ENCODE measurements at places on chromosomes 11 and 22.

GRCh38 chr11:111967649-111968048, 30.5 kb downstream of the DIXDC1 start:
- no peak for DNase-seq

GRCh38 chr11:64498136-64498535, 92.9 kb upstream of the SLC22A12 start:
- no peak for DNase-seq

DNA sequence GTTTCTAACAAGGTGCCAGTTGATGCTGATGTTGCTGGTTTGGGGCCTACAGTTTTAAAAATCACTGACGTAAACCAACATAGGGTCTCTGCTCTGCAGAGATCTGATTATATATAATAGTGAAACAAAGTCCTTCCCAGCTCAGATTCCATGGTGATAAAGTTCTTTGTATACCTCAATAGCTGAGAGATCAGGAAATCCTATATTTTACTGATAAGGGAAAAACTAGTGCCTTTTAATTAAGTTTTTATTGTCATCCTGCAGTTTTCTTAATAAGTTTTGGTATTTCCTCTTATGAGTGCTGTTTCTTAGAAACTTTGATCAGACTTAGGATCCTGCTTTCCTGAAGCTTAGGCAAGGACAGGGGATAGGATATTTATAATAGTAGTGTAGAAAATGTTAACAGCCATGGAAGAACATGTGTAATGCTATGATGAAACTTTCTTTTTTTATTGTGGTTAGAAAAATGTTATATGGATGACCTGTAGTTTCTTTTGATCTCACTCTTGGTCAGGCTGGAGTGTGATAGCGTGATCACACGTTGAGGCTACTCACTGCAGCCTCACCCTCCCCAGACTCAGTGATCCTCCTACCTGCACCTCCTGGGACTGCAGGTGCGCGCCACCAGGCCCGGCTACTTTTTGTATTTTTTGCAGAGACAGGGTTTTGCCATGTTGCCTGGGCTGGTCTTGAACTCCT, 14.1 kb downstream of the CAPRIN1 start:
- no peak for DNase-seq

GRCh38 chr11:77422687-77423086, 51.2 kb downstream of the PAK1 start:
- DNase-seq, result no peak

GRCh38 chr11:120612513-120613263, 101.1 kb downstream of the GRIK4 start:
- DNase-seq, result no peak

DNA sequence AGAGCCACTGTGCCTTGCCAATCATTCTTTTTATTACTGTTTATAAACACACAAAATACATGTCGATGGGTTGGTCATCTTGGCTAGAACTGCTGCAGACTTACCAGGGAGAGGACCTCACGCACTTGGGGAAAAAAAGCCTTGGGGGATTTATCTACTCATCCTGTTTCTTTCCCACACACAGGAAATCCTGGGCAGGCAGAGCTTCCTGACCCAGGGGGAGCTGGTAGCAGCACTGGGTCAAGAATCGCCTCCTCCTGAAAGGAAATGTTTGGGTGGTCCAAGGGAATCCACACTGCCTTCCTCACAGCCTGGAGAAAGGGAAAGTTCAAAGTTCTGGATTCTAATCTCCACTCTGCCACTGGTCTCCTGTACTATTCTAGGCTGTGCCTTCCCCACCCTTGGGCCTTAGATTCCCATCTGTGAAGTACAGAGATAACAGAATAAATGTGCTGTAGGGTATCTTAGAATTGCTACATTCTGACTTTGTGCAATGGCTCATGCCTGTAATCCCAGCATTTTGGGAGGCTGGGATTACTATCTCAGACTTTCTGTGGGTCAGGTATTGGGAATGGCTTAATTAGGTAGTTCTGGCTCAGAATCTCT, 31.2 kb upstream of the SMTN start:
- no peak for DNase-seq

DNA sequence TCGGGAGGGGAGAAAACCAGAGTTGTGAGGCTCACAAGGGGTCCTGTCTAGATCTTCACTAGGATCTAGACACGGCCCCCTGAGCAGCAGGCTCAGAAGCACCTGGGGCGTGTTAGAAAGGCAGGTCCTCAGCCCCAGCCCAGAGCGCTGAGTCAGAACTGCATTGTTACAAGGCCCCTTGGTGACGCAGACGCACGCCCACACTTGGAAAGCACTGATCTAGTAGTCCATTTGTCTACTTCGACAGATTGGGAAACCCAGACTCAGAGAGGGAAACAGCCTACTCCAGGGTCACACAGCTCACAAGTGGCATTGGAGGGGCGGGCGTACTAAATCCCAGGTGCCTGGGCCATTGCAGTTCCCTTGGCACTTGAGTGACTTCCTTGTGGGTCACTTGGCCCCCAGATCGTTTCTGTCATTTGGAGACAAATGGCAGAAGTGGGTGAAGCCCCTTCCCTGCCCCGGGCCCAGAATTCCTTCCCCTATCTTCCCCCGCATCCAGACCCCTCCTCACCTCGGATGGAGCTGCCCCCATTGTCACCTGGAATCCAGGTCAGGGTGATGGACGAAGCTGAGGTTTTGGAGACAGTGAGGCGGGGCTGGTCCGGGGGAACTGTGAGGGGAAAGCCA, 110.8 kb downstream of the CEP164 start:
- DNase-seq, result no peak

GRCh38 chr22:31144223-31144622, 3.9 kb upstream of the PLA2G3 start:
- no peak for DNase-seq

DNA sequence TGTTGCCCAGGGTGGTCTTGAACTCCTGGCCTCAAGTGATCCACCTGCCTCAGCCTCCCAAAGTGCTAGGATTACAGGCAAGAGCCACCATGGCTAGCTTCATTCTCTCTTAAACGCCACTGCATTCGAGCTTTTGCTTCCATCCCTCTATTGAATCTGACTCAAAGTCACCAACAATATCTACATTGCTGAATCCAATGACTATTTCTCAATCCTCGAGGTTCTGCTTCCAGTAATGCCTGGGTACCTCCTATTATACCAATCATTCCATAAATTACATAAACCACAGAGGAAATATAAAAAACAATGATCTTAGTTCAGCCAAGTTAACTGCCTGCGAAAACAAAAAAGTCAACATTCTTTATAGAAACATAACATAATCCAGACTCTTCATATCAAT, 11.9 kb upstream of the NXF1 start:
- DNase-seq, result no peak

GRCh38 chr11:133082453-133082781, 449.9 kb downstream of the OPCML start:
- DNase-seq, result no peak

DNA sequence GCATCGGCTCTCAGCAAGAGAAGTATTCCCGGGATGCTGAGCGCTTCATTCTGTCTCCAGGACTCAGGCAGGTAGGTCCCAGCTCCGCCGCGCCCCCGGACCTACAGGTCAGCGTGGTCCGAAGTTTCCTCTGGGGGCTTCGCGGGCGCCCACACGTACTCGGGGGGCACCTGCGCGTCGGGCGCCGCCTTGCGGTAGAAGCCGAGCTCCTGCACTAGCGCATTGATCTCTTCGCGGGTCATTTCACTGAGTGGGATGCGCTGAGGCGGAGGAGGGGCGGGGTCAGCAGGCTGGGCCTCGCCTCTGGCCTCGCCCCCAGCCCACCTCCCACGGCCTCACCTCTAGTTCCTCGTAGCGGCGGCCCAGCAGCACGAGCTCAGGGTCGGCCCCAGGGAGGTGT, 2.5 kb downstream of the SELENOM start:
- DNase-seq, result no peak

DNA sequence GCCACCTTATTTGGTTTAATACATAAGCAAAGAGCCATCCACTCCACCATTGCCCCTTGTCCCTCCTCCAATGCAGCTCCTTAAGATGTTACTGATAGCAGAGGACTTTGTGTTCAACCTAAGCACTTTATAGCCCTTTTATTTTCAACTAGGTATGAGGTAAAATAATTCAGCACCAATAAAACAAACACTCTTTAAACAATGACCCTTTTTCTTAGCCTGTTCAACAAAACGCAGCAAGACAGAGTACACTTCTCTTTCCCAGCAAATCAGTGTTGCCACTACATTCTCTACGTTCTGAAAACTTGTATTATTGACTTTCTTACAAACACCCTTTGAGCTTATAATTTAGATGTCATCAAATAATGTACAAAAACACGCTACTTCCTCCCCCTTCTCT, 104.0 kb upstream of the IGLL5 start:
- DNase-seq, result no peak

DNA sequence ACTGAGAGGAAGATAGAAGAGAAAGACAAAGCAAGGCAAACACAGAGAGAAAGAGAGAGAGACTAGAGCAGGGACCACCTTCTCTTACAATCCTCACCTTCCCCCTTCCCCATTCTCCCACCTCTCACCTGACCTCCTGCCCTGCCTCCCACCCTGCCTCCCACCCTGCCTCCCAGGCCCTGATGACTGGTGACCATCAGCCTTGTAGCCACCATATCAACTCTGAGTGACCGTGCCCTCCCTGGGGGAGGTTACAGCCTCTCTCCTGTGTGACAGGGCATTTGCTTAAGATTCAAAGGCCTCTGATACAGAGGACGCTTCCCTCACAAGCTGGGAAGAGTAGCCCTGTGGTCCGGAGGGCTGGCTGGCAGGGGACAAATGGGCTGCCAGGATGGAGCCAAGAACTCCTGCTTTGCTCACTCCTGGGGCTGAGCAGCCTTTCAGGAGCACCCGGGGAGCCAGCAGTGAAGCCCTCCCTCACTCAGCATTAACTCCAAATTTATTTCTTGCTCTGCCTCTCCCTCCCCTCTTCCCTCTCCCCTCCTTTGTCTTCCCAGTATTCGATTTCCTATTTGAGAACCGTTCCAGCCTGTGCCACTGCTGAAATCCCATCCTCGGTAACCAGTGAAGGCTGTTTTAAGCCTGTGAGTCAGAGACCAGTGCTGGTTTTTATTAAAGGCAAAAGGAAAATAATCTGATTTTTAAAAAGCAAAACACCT, 125.2 kb upstream of the SYT13 start:
- no peak for DNase-seq

GRCh38 chr11:43674560-43674959, 6.0 kb upstream of the HSD17B12 start:
- DNase-seq, result no peak

DNA sequence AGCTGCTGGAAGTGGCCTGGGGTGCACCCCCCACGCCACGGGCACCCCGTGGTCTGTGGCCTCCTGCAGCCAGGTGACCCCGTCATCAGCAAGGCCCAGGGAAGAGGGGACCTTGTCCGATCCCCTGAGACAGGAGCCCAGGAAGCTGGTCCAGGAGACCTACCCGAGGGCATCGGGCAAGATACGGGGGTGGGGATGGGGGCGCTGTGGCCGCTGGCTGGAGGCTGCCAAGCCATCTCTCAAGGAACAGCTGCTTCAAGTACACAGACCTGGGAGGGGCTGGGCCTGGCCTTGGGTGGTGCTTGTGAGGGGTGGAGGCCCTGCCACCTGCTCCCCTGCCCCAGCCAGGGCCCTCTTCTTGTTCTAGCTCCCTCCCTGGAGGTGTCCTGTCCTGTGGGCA, 1272.1 kb downstream of the BRD1 start:
- no peak for DNase-seq

- no peak for DNase-seq
These were observed 33.7 kb downstream of the EXPH5 start for GRCh38 chr11:108559904-108560303.

DNA sequence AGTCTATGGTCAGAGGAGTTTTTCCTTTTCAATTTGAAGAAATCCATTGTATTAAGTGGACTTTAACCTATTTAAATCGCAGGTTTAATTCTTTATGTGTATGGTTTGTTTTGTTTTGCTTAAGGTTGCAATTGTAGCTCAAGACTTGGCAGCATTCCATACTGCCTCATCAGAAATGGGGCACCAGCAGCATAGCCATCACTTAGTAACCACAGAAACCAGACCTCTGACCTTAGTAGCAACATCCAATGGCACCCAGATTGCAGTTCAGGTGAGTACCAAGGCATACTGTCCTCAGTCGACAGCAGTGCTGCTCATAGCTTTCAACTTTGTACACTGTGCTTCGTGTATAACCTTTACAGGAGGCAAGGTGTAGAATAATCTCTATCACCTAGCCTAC, 48.4 kb upstream of the WEE1 start:
- DNase-seq, result no peak

GRCh38 chr22:39528080-39528661, 4.4 kb downstream of the RPS19BP1 start:
- DNase-seq, result no peak

GRCh38 chr22:39722032-39722325, 151.4 kb downstream of the CACNA1I start:
- no peak for DNase-seq

DNA sequence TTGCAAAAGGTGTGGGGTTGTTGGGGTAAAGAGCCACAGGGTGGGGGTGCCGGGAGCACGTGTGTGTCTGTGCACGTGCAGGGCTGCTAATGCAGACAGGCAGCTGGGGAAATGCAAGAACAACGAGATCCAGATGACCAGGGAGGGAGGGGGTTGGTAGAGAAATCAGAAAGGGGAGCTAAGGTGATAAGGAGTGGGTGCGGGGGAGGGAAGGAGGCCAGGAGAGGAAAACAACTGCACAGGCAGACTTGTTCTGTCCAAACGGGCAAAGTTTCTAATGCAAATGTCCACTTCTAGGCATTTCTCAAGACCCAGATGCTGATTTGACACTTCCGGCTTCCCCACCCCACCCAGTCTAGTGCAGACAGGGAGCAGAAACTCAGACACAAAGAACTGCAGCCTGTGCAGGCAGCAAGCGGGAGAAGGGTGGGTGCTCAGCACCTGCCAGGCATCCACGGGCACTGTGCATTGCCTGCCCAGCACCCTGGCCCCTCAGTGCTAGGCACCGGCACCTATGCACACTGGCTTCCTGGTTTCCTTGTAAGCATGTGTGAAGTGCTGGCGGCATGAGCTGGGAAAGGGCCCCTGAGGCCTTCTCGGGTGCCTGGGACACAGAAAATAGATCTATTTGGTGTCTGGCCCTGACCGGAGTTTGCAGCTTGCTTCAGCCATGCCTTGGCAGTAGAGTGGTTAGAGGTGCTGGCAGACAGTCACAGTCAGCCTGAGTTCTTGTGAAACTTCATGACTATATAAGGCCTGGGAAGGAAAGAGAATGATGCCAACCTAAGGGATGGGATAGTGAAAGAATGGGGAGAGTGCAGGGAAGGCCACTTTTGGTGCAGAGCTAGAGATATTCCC, 220.1 kb upstream of the SORL1-AS1 start:
- DNase-seq, result no peak

DNA sequence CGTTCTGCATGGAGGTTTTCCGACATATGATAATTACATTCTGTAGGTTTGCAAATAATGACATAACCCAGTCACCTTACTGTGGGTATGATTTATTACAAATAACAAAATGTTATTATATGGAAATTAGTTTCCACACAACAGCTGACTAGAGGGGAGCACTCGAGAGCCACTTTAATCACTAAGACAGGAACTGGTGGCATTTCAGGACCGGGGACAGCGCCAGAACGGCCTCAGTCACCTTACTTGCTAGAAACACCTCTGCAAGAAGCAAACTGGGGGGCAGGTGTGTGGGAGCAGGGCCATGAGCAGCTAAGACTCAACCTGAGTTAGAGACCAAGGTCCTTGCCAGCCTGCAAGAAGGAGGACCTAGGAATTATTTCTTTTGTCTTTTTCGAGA, 199.9 kb downstream of the DSCAML1 start:
- DNase-seq, result no peak

GRCh38 chr11:57278721-57279095, 41.7 kb upstream of the APLNR start:
- no peak for DNase-seq

- DNase-seq, result no peak
These were observed 74.6 kb downstream of the MYO18B start for GRCh38 chr22:25816522-25817059.

- peak; percentile 69 for DNase-seq
These were observed 9.7 kb downstream of the IMMP1L start for GRCh38 chr11:31499576-31500178.
